ENCODE measurements at places on chromosomes 12 and 14. TPM values are rescaled to one million over a fixed set of nuclear protein-coding genes. Genes with fewer than 3 reads are reported as not detected.

Gene SERPINA1
- 1.9 TPM for total RNA-seq

Gene KITLG
- 213 TPM for total RNA-seq

Gene INHBE
- total RNA-seq, result not detected

Gene GPR84
- total RNA-seq, result 0.36 TPM

Gene FGF23
- total RNA-seq, result not detected

Gene ABHD4
- total RNA-seq, result 6.1 TPM

Gene AICDA
- not detected for total RNA-seq

DNA sequence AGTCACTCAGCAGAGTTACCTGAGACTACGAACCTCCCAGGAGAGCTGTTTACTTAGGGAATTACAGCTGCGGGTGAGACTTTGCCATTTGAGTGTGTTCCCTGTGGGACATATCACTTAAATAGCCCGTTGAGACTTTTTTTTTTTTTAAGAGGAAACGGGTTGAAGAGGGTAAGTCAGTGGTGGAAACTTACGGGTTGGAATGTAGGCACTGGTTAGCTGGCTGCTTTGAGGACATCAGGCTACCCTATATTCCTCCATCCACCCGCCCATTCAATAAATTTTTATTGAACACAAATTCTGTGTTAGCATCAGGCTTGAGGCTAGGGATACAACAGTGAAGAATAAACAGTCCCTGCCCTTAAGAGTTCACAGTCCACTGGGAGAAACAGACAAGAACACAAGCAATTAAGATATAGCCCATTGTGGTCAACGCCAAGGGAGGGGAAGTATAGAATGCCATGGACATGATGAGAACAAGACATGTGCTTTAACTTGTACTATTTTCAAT, 88.1 kb upstream of the CPSF6 start:
- no peak for DNase-seq

DNA sequence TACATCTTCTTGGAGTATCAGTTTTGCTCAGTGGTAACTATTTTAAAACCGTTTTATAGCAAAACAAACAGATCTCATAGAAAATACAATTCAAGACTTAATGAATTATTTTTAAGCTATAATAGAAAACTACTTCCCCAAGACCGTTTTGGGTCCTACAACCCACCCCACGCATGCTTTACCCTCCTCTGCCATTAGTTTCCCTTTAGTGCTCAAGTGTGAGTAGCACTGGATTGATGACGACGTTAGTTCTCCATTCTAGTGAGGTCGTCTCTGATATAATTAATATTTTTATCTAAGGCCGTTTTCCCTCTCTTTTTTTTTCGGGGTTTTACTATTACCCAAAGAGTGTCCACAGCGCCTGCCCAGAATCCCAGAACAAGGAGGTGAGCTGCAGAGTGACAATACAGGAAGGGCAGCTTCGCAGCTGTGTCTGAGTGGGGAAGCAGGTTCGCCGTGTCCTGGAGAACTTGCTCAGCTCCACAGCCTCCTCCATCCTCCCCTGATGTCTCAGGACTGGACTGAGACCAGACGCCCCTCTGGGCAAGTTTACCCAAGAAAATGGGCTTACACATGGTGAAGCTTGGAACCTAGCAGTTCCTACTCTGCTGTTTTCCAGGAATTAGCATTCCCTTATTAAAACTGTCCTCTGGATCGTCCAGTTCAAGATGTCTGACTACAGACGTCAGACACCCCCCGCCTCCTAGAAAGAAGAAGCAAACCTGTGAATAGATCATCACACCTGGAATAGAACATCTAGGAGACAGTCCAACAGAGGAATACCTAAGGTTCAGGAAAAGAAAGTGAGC, 31.9 kb upstream of the MON2 start:
- DNase-seq, result no peak

DNA sequence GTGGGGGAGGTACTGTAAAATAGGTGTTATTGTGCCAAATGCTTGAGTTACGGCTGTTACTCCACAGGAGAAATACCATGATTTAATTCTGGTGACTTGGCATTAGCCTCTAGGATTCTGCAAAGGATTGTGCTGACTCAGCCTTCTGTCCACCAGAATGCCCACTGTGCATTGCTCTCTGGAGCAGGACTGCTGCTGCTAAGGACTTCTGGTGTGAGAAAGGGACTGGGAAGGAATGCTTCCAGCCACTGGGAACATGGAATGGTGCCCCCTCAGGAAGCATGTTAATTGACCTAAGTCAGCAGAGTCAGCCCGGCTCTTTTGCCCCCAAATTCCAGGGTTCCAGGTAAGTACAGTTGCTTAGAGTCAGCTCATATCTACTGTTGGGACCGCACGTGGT, 32.9 kb downstream of the ZFHX2 start:
- peak; percentile 70 for DNase-seq

DNA sequence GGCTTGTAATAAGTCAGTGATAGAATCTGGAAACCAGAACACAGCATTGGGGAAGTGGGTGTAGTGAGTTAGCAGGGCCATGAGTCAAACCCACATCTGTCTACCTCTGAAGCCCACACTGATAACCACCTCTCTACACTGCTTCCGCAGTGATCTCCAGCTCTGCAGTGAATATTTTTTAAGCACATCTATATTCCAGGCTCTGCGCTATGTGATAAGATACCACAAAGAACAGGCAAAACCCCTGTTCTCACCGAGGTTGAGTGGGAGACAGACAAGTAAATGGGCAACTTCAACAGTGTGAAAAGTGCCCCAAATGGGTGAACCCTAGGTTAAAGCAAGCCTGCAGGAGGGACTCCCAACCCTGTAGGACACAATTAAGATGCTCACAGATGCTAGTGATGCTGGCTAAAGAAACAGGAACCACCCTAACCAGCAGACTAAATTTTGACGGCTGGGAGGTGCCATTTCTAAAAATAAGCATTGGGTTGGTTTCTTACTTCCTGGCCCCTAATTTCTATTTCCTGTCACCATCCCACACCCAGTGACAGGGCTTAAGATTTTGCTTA, 375.0 kb downstream of the DPF3 start:
- no peak for DNase-seq

DNA sequence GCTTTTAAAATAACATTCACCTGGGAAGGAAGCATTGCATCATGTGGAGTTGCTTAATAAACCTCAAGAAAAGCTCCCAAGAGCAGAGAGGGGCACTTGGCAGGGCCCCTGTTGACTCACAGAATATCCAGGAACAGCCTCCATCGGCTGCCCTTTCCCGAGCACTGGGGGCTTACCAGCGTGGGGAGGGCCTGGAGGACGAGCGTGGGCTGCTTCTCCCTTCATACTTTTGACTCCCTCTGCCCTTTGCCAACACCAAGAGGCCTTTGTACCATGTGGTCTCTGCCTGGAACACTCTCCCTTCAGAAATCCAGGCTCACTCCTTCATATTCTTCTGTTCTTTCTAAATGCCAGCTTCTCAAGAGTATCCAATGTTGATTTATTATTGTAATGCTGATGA, 492.1 kb upstream of the TMEM132C start:
- DNase-seq, result no peak

GRCh38 chr12:31605531-31605930, 14.6 kb upstream of the DENND5B start:
- DNase-seq, result no peak

- no peak for DNase-seq
Observed at GRCh38 chr14:74457565-74457895, 31.5 kb upstream of the SYNDIG1L start.

GRCh38 chr12:12701457-12701856, 5.5 kb upstream of the GPR19 start:
- DNase-seq, result no peak

DNA sequence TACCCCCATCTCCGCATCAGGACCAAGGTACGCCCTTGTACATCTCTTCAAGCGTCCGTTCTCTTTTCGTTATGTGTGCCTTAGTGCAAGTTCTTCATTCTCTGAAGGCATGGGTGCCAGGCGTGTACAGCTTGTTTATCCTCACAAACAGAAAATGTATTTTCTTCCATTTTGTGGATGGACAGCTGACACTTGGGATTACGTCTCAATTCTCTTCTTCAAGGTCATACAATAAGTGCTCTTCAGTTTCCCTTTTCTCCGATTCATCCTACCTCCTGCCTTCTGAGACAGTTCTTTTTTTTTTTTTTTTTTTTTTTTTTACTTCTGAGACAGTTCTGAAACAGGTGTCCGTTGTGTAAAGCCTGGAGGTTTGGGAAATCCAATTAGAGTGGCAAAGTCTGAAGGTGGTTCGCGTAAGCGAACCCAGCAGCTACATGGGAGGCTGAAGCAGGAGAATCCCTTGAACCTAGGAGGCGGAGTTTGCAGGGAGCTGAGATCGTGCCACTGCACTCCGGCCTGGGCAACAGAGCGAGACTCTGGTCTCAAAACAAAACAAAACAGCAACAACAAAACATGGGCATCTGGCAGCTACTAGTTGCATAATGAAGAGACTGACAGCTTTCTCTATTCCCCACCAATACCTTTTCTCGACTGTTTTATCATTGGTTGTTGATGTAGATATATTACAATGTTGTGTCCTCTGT, 734 bp downstream of the COX6A1 start:
- DNase-seq, result no peak

DNA sequence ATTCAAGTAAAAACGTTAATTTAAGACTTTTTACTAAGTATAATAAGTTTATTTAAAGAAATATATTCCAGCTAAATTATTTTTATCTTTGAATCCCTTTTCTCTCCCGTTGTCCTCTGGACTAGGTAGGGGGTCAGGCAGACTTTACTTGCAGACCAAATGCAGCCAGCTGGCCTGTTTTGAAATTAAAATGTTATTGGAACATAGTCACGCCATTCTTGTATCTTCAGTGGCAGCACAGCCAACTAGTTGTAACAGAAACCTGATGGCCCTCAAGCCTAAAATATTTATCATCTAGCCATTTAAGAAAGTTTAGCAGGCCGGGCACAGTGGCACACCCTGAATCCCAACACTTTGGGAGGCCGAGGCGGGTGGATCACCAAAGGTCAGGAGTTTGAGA, 52.7 kb downstream of the BCAT1 start:
- no peak for DNase-seq

GRCh38 chr14:69696204-69696527, 70.8 kb upstream of the SRSF5 start:
- DNase-seq, result no peak

- DNase-seq, result no peak
Observed at GRCh38 chr12:46788072-46788887, 37.5 kb downstream of the SLC38A4 start.

DNA sequence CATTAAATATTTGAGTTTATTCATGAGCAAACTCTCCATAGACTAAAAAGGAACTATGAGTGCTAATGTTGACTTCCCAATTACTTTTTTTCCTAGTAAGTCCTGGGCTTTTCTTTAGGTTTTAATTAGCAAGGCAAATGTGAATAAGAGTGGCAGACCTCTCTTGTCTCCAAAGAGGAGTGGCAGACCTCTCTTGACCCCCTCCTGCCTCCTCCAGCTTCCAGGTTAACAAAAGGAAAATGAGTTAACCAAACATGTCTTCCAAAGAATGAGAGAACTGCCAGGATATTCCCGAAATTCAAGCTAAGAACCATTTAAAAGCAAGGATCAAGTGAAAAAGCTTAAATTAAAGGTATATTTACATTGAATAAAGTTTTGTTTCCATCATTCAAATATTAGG, 253.2 kb downstream of the MDGA2 start:
- DNase-seq, result no peak

DNA sequence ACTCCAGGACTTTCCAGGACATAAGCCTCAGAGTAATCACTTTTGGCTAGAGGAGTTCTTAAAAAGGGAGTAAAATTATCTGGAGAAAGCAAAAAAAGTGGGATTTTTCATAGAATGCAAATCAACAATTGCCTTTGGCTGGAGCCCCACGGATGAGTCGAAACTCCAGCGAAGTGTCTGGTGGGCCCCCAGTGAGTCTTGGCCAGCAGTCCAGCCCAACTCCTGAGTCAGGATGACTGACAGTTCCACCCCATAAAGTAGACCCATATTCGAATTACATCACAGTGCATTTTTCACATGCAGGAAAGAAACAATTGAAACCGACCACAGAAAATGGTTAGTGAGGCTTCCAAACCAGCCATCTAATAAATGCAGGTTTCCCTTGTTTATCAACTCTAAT, 265.7 kb downstream of the BCL11B start:
- no peak for DNase-seq

Data from cerebellum (tissue), 4 donors.